ENCODE measurements at places on chromosomes 12 and 14.

GRCh38 chr12:26870491-26871419, 37.8 kb upstream of the ITPR2 start:
- no peak for DNase-seq

DNA sequence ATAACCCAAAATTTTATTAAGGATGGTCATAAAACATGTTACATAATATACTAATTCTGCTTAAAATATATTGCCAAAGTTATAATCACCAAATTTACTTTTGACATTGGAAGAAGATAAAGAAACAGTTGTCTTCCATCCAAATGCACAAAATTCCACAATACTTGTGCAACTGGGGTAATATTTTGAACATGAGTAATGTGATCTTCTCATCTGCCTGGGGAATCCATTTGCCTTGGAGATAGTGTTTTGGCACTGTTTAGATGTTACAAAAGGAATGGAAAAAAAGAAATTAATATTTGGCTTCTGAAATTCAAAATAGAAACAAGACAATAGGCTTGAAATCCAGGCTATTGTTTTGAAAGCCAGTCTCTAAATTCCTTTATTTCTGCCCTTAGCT, 9.1 kb downstream of the GPR19 start:
- no peak for DNase-seq

DNA sequence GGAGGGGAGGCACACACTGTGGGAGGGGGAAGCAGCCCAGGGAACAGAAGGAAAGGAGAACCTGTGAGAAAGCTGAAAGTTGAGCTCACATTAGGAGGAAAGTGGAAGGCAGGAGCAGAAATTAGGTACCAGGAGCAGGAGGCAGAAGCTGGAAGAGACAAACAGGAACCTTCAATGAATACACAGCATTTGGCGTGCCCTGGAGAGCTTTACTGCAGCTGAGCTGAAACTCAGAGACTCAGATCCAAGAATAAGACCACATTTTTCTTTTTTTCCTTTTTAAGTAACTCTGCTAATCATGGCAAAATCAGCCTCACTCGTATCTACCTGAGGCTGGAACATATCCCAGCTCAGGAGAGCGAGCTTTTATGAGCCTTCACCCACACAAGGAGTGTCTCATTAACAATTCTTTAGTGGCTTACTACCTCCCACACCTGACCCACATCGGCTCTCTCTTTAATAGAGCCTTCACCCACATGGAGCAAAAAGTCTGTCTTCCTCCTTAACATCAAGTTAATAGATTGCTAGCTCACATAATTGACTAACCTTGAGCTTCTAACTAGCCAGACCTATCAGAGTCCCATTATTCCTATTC, 18.2 kb upstream of the CERS5 start:
- DNase-seq: no peak

- DNase-seq: no peak
Measured at GRCh38 chr14:100128688-100129087, 30.8 kb downstream of the DEGS2 start.

DNA sequence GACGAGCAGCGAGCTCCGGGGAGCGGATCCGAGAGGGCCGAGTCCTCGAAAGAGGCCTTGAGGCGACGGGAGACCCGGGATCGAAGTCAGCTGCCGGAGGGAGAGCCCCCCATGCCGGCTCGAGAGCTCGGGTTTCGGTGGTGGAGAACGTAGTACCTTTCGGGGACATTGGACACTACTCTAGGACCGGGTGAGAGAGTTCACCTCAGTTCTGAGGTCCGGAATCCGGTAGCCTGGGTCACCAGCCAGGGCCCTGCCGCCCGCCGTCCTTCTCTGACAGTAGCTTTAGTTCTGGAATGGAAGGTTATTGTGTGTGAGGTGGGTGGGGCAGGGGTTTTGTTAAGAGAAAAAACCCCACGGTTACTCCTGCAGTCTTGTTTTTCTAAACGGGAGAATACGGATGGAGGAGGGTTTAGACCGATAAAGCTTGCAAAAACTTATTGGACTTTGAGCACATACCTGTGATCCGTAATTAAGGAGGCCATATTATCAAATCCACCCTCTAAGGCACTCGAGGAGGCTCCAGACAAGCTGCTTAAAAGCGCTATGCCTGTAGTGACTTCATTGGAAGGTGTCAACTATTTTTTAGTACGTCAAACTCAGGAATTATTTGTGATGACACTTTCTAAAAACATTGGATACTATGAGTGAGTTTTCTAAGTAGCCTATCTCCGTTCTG, 765 bp downstream of the SCYL2 start:
- DNase-seq: no peak

GRCh38 chr12:61011767-61012423, 1248.3 kb upstream of the USP15 start:
- DNase-seq: no peak

GRCh38 chr12:28369483-28369882, 179.2 kb downstream of the CCDC91 start:
- no peak for DNase-seq

All from CMK (cell line).